Uterus (tissue), 4 donors: ENCODE measurements at places on chromosomes 5 and 9. TPM values are rescaled to one million over a fixed set of nuclear protein-coding genes. Genes with fewer than 3 reads are reported as not detected.
A peak's percentile ranks its signal among the peaks of the same experiment; 100 is the strongest.

The MCTP1 gene
- 26.7 TPM for total RNA-seq

The EPB41L4B gene
- total RNA-seq, result under 0.01 TPM

The HK3 gene
- total RNA-seq, result 6.9 TPM

The PDE6A gene
- not detected for total RNA-seq

The FOXD4L5 gene
- total RNA-seq, result 0.37 TPM

The KIF24 gene
- 1.2 TPM for total RNA-seq

- H3K36me3 ChIP-seq, result no peaks in the 10 kb centered on the region
- H3K27ac ChIP-seq, result no peak overlapping the region
- no peak for DNase-seq
- H3K4me1 ChIP-seq, result no peaks in the 10 kb centered on the region
- no peak overlapping the region for H3K4me3 ChIP-seq
These were observed 11.0 kb downstream of the PRDM12 start for GRCh38 chr9:130675396-130675795.

- no peak for DNase-seq
- H3K4me3 ChIP-seq, result no peak overlapping the region
- H3K27ac ChIP-seq, result no peak overlapping the region
- H3K4me1 ChIP-seq, result no peaks in the 10 kb centered on the region
These were observed 7.4 kb downstream of the CER1 start for GRCh38 chr9:14715102-14715501.

DNA sequence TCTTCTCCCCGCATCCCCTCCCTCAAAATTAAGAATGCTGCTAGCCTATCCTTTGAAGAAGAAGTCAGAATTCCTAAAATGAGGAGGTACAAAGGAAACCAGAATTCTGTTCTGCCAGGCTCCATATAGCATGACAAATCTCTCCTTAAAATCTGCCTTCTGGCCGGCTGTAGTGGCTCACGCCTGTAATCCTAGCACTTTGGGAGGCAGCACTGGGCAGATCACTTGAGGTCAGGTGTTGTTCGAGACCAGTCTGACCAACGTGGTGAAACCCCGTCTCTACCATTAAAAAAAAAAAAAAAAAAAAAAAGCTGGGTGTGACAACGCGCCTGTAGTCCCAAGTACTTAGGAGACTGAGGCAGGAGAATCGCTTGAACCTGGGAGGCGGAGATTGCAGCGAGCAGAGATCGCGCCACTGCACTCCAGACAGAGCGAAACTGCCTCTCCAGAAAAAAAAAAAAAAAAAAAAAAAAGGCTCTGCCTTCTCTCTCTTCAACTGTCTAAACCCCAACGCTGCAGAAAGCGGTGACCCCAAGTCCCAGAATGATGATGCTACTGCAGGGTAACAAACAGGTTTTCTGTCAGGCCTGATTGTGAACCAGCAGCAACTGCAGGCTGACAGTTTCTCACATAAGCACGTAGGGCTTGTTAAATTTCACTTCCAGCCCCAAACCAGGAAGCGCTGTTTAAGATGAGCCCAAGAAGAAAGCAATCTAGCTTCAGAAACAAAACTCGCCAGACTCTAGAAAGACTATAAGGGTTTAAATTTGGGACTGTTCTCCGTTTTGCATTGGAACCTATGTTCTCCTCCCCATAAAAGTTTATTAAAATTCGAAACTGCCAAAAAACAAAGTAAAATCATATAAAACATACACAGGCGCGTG is 963 bp upstream of the CAST start:
- H3K27me3 ChIP-seq, result no peaks in the 10 kb centered on the region
- peak overlapping the region; percentile 68 for H3K4me3 ChIP-seq
- H3K4me1 ChIP-seq, result no peaks in the 10 kb centered on the region
- peak overlapping the region; percentile 97 for H3K27ac ChIP-seq

GRCh38 chr5:54727874-54728587 is 210.5 kb downstream of the SNX18 start:
- no peak for DNase-seq
- no peaks in the 10 kb centered on the region for H3K36me3 ChIP-seq
- H3K27me3 ChIP-seq, result no peaks in the 10 kb centered on the region
- H3K27ac ChIP-seq, result no peak overlapping the region

DNA sequence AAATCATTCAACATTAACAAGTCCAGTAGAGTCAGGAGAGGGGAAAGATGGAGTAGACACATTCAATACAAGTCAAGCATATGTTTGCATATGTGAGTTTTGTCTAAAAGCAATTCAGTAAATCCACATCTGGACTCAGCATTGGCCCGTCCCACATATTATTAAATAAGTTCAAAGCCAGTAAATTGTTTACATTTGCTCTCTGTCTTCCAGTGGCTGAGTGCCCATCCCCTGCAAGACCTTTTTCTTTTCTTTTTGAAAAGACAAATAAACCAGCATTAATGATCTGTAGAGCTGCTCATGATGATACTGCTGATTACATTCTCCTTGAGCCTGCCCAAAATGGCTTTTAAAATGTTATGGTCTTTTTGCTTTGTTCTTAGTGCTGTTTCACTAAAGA is 71.1 kb downstream of the TNC start:
- no peaks in the 10 kb centered on the region for H3K27me3 ChIP-seq
- H3K27ac ChIP-seq, result no peak overlapping the region

DNA sequence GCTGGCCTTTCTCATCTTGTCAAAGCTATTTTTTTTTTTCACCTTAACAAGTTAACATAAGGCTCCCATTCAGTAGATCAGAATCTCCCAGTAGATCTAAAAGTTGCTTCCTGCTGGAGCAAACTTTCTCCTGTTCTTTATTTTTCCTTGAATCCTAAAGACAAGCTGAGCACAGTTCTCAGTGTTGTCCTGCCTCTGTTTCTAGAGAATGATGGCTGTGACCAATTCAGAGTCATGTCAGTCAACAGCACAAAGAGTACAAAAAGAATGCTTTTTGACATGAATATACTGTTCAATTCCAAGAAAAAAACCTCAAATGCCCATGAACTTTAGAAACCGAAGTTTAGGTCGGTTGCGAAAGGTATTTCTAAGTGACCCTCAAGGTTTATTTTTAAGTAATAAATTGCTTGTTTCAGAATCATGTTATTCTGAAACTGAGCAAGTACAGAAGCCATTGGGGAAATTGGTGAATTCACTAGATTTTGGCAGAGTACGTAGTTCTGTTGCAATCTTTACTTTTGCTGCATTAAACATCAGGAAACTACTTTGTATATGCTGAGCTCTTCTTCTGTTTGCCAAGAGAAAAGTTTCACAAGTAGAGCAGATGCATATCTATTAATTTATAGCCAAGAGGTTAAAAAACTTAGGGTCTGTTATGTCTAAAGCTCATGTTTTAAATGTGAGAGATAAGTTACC is 161.7 kb upstream of the RPS23 start:
- no peaks in the 10 kb centered on the region for H3K27me3 ChIP-seq
- H3K36me3 ChIP-seq, result no peaks in the 10 kb centered on the region
- no peak overlapping the region for H3K4me3 ChIP-seq

GRCh38 chr5:131792896-131793295 is 3.9 kb downstream of the FNIP1 start:
- H3K27me3 ChIP-seq, result no peaks in the 10 kb centered on the region
- no peak overlapping the region for H3K27ac ChIP-seq
- no peak for DNase-seq
- peaks cover under 1% of the 10 kb centered on the region for H3K4me1 ChIP-seq

- peak overlapping the region; percentile 59 for H3K4me3 ChIP-seq
- H3K27me3 ChIP-seq, result no peaks in the 10 kb centered on the region
- H3K27ac ChIP-seq, result peak overlapping the region; percentile 98
- no peaks in the 10 kb centered on the region for H3K36me3 ChIP-seq
These were observed 812 bp downstream of the CACFD1 start for GRCh38 chr9:133460405-133461175.

DNA sequence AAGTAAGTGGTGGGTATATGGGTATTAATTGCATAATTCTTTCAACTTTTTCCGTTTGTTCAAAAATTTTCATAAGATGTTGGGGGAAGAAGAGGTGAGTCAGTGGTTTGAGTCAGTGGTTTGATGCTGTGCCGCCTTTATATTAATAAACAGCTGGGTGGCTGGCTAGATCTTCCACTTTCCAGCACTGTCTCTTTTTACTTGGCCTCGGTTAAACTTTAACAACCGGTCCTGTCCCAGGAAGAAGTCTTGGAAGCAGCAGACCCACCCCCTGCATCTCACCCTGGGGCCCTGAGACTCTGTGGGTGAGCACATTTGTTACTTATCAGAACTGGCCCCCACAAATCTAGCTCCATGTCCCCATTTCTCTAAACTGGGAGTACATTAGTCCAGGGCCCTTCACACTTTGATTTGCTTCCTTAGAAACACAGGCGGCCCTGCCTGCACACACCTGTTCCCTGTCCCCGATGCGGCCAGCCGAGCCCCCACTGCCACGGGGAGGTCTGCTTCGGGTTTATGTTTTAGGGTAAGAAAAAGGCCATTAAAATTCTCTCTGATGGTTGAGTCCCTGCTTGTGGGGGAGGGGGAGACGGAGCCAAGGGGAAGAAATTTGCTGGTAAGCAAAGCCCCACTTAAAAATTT is 90.7 kb downstream of the PTCH1 start:
- H3K27ac ChIP-seq, result no peak overlapping the region
- H3K4me3 ChIP-seq, result peak overlapping the region; percentile 33
- no peaks in the 10 kb centered on the region for H3K4me1 ChIP-seq
- H3K36me3 ChIP-seq, result no peaks in the 10 kb centered on the region
- no peak for DNase-seq
